ENCODE measurements at places on chromosomes 13 and 19. TPM values are rescaled to one million over a fixed set of nuclear protein-coding genes. Genes with fewer than 3 reads are reported as not detected.

LHB gene
- total RNA-seq = not detected

MBD3L2 gene
- not detected for total RNA-seq

ZNF534 gene
- total RNA-seq = not detected

CLN5 gene
- 14.2 TPM for total RNA-seq

ANGPTL4 gene
- total RNA-seq = 2.3 TPM

LIG1 gene
- 140 TPM for total RNA-seq

N4BP2L2 gene
- 87.1 TPM for total RNA-seq

CALR3 gene
- not detected for total RNA-seq

LGALS14 gene
- not detected for total RNA-seq

KCNC3 gene
- total RNA-seq = 23.7 TPM
